Epithelial cell of umbilical artery (primary cell): ENCODE measurements at places on chromosomes 2 and 18. TPM values are rescaled to one million over a fixed set of nuclear protein-coding genes. Genes with fewer than 3 reads are reported as not detected.

SPRED2 gene
- total RNA-seq, result 1.5 and 1.6 TPM in 2 replicates

SATB2 gene
- under 0.01 and 0.32 TPM in 2 replicates for total RNA-seq

COA5 gene
- total RNA-seq, result 19.5 and 40.9 TPM in 2 replicates

ZNF385B gene
- total RNA-seq, result not detected in 2 replicates

IL1R2 gene
- total RNA-seq, result 0.46 TPM in 1 of 2 replicates, not detected in the other

TMEM247 gene
- not detected in 2 replicates for total RNA-seq

MRO gene
- total RNA-seq, result not detected in 2 replicates

GNAL gene
- total RNA-seq, result under 0.01 and 0.15 TPM in 2 replicates

POTEC gene
- not detected in 2 replicates for total RNA-seq
